CD4-positive, alpha-beta T cell treated with Interleukin-4 for 4 hours (primary cell): ENCODE measurements at places on chromosomes 5 and 9.

- DNase-seq, result no peak
These were observed 86.1 kb downstream of the ARL15 start for GRCh38 chr5:54224103-54224826.

GRCh38 chr9:126399789-126400188 is 73.2 kb downstream of the MVB12B start:
- no peak for DNase-seq

DNA sequence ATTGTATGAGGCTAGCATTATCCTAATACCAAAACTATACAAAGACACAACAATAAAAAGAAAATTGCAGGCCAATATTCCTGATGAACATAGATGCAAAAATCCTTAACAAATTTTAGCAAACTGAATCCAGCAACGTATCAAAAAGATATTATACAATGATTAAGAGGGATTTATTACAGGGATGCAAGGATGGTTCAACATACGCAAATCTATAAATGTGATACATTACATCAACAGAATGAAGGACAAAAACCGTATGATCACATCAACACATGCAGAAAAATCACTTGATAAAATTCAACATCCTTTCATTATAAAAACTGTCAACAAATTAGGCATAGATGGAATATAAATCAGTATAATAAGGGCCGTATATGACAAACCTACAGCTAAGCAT is 27.1 kb upstream of the ARL15 start:
- DNase-seq, result no peak

DNA sequence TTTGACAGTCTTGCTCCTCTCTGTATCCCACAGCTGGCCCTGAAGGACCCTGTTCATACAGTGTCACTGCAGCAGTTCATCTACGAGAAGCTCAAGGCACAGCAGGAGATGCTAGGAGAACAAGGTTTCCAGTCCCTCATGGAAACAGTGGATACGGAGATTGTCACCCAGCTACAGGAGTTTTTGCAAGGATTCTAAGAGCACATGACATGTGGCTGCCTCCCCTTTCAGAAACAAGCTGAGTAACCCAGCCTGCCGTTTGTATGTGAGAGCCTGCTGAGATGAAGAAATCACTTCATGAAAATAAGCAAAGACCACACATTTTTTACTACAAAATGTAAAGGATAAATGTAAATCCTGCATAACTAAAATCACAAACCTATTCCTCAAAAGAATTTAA is 48.5 kb downstream of the LRRC70 start:
- no peak for DNase-seq

DNA sequence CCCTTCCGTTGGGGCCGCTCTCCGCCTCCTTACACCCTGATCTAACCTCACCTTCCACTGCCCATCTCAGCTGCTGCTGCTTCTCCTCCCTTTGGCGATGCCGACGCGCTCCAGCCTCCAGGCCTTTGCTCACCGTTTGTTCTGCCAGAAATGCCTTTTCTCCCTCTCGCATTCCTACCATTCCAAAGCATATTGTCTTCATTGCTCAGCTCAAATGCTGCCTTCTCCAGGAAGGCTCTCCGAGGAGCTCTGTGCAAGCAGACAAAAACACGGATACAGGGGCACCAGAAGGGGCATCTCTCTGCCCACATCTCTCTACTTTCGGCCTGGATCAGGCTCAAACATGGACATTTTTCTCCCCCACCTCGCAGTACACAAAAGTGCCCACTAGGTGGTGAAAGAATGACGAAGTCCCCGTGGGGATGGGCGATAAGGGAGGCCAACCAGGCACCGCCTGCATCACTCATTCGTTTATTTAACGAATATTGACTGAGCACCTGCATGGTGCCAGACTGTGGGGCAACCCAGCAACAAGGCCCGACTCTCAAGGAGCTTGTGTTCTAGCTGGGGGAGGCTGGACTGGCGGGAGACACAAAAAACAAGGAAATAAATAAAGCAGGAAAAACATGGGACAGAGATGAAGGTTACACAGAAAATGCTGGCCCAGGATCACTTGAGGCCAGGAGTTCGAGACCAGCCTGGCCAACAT is 7.3 kb upstream of the GRHPR start:
- DNase-seq, result peak; percentile 74

DNA sequence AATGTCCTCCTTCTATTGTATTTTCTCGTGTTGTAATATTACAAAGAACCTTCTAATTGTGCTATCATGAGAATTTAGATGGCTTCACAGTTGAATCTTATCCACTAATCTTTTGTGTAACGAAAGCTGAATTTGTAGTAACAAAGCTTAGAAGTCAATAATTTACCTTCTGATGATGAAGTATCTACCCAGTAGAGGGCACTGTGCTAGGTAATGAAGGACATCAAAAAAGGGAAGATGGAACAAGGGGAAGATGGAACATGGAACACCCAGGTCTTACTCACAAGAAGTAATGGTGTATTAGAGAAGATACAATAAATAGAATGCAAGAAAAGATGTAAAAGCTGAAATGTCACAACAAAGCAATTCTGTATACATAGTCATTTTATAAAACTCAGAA is 131.0 kb upstream of the CCNG1 start:
- DNase-seq, result no peak

- DNase-seq, result peak; percentile 61
These were observed 382.3 kb upstream of the SLC30A5 start for GRCh38 chr5:68711293-68712200.

DNA sequence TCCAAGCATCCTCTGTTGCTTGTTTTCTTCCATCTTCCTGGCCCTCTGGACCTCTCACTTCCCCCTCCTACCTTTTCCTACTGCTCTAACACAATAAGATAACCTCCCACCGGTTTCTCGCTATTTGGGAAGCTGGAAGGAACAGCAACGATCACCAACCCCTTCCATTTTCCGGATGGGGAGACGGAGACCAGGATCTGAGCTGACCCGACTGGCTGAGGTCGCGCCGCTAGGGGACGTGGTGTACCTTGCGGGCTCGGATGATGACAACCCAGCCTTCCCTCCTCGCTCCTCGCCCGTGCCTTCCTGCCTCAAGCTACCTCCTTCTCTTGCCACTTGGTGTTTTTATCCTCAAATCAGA is 1.9 kb downstream of the LPAR1 start:
- DNase-seq, result no peak

DNA sequence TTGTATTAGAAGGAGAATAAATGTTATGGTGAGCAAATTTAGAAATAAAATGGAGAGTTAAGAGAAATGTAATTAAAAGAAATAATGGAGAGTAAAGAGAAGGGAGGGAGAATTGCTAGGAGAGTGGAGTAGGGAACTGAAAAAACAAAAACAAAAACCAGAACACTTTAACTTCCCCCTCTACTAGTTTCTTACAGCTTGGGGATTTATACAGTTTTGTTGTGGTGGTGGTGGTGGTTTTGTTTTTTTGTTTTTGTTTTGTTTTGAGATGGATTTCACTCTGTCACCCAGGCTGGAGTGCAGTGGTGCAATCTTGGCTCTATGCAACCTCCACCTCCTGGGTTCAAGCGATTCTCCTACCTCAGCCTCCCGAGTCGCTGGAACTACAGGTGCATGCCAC is 322.4 kb downstream of the TMEM167A start:
- no peak for DNase-seq

GRCh38 chr9:108083160-108083750 is 593.7 kb upstream of the KLF4 start:
- no peak for DNase-seq

GRCh38 chr9:89548071-89548638 is 50.2 kb upstream of the SEMA4D start:
- no peak for DNase-seq

DNA sequence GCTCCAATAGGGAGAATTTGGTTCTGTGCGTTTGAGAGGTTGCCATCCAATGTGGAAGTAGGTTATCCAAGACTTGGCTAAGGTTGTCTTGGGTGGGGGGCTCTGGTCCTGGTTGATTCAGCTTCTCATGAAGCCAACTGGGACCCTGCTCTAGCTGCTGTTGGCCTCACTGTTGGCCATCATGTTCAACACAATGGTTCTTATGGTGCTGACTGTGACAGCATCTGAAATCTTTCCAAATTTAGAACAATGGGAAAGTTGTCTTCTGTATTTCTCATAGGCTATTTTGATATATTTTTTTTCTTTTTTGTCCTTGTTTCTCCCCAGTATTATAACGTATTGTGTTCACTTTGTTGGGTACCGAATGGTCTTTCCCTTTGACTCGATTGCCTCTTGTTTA is 71.9 kb downstream of the GDNF start:
- DNase-seq, result no peak

- DNase-seq, result no peak
These were observed 59.6 kb upstream of the SLC1A1 start for GRCh38 chr9:4430432-4431261.

DNA sequence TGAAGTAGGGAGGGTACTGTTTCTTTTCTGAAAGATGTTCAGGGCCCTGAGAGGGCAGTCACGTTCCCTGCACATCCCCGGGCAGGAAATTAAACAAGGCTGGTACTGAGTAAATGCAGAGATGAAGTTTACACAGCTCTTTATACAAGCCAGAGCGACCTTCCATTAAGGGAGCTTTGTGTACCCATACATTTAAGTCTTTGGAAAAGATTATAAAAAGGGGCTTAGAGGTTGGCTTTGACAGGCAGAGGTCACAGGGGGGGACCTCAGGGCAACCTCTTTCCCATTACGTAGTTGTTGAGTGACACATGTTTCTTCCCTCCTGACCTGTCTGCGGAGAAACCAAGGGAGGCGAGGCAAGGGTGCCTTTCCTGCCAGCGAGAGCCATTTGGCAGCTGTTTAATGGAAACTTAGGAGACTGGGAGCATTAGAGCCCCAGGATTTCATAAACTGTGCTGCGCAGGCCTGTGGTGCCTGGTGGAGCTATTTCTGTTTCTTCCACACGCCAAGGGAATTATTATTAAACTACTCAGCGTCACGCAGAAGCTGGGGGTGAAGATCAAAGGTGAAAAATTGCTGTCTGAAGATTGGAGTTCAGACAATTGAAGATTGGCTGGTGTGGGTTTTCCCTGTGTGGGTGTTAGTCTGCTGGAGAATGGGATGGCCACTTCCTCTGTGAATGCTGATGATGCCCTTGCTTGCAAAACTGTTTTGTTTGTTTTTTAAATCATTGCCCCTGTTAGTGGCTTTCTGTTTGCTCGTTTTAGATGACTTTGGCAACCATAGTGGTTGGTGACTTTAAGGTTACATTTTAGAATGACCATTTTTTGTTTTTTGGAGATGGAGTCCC is 3.2 kb upstream of the SMIM32 start:
- no peak for DNase-seq

- no peak for DNase-seq
These were observed 122.6 kb downstream of the TMEM38B start for GRCh38 chr9:105816981-105817380.

DNA sequence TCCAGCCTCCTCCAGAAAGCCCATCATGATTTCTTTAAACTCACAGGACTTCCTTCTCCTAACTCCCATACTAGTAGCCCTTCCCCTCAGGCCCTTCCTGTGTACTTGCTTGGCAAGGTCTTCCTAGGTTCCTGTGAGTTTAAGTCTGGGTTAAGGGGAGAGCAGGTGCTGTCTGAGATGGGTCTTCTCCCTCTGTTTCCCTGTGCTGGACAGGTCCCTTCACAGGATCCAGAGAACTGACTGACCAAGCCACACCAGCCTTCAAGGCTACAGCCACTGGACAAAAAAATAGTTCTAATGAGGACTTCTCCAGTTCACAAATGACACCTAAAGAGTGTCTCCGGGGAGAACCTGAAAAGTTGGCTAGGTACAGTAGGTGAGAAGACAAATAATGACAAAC is 29.5 kb upstream of the MYORG start:
- no peak for DNase-seq

DNA sequence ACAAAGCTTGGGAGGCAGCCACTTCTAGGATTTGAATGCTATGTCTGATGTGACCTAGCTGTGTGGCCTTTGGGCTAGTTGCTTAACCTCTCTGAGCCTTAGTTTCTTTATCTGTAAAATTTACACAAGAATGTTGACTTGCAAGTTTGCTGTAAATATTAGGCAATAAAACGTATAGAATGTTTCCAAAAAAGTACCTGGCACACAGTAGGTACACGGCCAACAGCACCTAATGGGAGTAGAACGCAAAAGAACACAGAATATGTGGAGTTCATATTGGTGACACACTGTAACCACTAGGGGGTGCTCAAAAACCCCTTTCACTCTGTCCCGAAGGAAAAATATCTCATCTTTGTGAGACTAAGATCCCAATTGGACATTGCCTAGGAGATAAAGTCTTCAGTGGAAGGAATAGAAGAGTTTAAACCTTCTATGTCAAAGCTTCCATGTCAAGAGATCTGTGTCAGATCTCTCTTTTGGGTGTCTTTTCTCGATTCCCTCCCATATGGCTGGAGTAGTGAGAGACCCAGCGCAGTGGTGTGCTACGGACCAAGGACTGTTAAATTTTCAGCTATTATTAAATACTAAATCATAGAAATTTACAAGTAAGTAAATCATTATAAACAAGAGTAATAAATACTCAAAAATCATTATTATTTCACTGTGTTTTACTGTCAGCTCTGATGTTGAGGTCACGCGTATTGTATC is 145.4 kb upstream of the RAD23B start:
- peak; percentile 28 for DNase-seq

DNA sequence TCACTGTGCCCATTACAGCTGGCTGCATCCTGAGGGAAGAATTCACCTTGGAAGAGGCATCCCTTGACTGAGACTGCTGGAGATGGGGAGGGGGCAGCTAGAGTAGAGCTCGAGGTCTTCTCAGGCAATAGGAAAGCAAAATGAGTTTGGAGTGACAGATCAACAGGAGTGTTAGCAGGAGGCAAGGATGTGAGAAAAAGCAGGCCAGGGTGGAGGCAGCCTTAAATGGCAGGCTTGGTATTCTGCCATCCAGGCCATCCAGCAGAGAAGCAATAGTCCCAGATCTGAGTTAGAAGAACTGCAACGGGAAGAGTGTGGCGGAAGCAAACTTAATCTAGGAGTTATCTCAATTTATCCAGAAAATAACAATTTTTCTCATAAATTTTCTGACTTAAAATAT is 6.1 kb downstream of the ADAMTS12 start:
- DNase-seq, result no peak

- DNase-seq, result no peak
These were observed 36.4 kb downstream of the SNX30 start for GRCh38 chr9:112786829-112787520.

- DNase-seq, result no peak
These were observed 133.3 kb downstream of the CDH12 start for GRCh38 chr5:22719842-22720241.

DNA sequence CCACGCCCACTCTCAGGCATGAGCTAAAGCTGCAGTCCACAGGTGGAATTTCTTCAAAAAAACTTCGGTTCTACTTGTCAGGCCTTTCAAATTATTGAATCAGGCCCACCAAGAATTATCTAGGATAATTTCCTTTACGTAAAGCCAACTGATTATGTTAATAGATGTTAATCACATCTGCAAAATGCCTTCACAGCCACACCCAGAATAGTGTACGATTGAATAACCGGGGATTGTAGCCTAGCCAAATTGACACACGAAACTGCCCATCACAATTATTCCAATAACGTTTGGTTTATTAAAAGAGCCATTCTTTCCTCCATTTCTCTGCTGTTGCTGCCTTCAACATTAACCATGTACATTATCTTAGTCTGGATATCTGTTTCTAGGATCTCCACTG is 148.7 kb downstream of the NR3C1 start:
- DNase-seq, result no peak

GRCh38 chr5:140182803-140183367 is 7.9 kb downstream of the CYSTM1 start:
- no peak for DNase-seq

GRCh38 chr9:113644321-113644720 is 180.8 kb downstream of the RGS3 start:
- no peak for DNase-seq
